ENCODE measurements at places on chromosomes 1 and 21.

DNA sequence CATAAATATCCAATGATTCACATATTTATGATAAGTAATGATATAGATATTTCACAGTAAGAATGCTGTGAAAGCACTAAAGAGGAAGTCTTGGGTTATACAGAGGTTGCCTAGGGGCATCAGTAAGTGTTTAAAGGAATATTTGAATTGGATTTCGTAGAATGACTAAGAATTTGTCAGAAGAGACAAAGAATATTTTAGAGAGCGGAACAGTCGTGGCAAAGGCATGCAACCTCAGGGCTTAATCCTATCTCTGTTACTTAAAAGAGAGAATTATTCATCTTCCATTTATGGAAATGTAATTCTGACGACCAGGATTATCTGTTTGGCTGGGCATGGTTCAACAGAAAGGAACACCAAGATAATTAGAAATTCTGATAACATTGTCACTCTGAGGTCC is 171.9 kb upstream of the NR5A2 start:
- DNase-seq, result no peak

DNA sequence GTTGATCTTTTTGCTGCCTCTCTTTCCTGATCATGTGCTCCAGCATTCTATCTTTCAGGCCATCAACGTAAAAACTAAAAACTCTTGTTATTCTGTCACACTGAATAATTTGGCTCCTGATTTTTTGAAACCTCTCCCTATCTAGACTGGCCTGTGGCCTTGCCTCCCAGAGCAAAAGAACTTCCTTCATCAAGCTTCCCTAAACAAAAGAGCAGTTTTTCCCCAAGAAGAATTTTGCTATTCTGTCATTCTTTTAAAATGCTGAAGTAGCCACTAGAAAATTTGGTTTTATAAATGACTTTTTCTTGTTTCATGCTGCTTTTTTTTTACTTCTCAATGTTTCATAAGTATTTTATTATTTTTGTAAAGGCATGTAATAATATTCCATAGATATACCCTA is 37.1 kb upstream of the CR2 start:
- DNase-seq, result no peak

GRCh38 chr1:55547405-55547804 is 332.2 kb upstream of the USP24 start:
- no peak for DNase-seq

- DNase-seq, result no peak
Observed at GRCh38 chr1:26787381-26787705, 407 bp upstream of the PIGV start.

GRCh38 chr1:55463814-55464475 is 248.8 kb upstream of the USP24 start:
- no peak for DNase-seq

- DNase-seq, result no peak
Observed at GRCh38 chr1:62241371-62242131, 46.9 kb downstream of the L1TD1 start.

DNA sequence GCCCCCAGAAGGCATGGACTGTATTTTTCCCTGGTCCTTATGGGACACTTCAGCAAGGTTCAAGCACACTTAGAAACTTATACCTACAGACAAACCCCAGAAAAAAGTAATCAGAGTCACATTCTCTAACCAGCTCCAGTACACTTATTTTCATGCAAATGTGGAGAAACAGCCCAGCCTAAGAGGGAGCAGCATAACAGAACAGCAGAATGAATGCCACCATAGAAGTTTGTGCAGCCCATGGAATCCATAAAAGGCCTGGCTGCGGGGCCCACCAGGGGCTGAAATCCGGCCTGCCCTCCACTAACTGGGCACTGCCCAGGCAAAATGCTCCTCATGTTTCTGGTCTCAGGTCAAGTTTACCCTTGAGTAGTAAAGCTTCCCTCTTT is 60.4 kb upstream of the ATP1A1 start:
- no peak for DNase-seq

DNA sequence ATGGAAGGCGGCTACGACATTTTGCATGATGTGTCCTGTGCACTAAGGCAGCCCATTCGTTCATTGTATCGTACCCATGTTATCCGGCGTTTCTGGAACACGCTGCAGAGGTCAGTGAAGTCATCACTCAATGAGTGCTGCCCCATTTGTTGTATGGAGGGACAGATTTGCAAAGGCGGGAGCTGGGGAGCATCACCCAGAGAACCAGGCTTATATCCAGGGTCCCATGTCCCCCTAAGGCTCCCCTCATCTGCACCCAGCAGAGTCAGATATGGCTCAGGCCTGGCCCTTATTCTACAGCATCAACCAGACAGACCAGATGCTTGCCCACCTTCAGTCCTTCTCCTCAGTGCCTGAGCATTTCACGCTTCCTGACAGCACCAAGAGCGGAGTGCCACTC is 31.2 kb downstream of the SZT2 start:
- no peak for DNase-seq

DNA sequence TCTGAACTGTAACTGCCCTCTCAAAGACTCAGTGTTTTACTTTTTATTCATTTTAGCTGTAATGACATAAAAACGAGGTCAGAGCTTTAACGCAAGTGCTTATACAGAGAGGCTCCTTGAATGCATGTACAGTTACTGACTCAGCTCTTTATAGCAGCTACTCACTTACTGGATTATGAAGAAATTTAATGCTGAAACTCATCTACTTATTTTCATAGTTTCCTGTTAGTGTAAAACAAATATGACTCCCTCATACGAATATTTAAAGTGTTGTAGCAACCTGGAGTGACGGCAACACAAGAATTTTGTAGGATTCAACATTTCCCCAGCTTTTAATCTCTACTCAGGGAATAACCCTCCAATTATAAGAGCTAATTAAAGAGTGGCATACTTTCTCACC is 32.7 kb downstream of the ADSS2 start:
- DNase-seq, result no peak

DNA sequence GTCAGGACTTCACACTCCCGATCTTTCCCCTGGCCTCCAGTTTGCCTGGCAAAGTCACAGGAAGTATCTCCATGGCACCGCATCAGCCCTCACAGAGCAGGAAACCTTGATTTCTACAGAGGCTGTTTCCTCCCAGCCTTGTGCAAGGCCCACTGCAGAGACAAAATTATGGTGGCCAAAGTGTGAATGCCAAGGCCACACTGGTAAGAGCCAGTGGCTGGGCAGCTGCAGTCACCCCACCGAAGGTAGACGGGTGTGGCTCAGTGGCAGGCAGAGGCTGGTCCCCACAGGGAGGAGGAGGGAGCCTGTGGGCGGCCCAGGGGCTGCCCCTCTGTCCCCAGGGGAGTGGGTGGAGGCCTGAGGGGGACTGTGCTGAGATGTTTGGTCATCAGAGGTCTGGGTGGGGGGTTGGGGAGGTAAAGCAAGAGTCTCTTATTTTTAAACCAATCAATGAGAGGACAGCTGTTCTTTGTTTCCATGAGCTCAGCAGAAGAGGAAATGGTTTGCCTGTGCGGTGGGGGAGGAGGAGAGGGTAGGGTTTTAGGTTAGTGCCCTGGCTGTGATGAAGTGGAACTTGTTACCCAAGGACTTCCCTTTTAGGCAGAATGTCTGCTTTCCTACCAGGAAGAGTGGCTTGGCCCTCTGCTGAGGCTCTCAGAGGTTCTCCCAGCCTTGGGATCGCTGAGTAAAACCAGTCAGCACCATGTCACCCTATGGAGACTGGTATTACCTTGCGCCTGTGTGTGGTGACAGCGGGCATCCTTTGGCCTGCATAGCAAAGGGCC is 18.0 kb upstream of the BTG2 start:
- DNase-seq, result no peak

DNA sequence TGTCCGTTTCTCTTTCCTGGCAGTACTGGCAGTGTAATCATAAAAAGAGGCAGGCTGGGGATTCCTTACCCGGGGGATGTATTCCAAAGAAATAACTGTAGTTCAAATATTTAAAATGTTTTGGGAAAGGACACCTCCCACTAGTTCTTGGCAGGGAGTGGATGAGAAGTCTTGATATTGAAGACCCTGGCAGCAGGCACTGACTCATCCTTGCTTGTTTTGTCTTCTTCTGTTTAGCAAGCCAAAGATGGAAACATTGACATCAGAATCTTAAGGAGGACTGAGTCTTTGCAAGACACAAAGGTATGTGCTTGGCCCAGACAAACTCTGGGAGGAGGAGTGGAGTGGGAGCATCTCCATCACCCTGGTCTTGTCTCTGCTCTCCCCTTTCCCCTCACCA is 639 bp downstream of the IL20 start:
- no peak for DNase-seq
